Uterus (tissue), 4 donors: ENCODE measurements at places on chromosomes 7 and 10. TPM values are rescaled to one million over a fixed set of nuclear protein-coding genes. Genes with fewer than 3 reads are reported as not detected.

DNA sequence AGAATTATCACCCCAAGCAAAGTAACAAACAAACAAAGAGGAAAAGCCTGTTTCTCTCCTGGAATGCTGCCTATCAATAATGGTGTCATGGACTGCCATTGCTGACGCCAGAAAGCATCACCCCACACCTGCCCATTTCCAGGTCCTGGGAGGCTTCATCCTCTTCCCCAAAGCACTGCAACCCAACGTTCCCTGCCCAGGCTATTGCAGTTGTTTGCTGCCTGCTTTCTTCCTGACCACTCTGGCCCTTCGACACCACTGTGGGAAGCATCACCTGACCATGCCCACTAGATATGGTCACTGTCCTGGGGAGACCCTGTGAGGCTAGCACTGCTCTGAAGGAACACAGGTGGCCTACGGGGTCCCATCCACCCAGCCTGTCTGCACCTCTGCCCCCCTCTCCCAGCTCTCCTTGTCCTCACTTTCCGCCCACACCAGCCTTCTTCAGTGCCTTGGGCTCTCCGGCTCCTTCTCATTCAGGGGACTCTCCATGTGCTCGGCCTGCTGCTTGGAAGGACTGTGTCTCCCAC lies 439.6 kb downstream of the GLRX3 start:
- no peaks in the 10 kb centered on the region for H3K36me3 ChIP-seq
- H3K27ac ChIP-seq, result no peak overlapping the region
- DNase-seq, result no peak
- no peaks in the 10 kb centered on the region for H3K27me3 ChIP-seq

GRCh38 chr7:152937282-152937681 lies 177.7 kb downstream of the ACTR3B start:
- H3K27ac ChIP-seq, result no peak overlapping the region
- no peak for DNase-seq
- no peaks in the 10 kb centered on the region for H3K27me3 ChIP-seq
- H3K4me3 ChIP-seq, result no peak overlapping the region

Gene LMBR1
- 54.4 TPM for total RNA-seq

- no peaks in the 10 kb centered on the region for H3K27me3 ChIP-seq
- no peaks in the 10 kb centered on the region for H3K36me3 ChIP-seq
- no peaks in the 10 kb centered on the region for H3K4me1 ChIP-seq
- H3K27ac ChIP-seq, result no peak overlapping the region
- no peak overlapping the region for H3K4me3 ChIP-seq
These were observed 88.0 kb downstream of the PDGFA start for GRCh38 chr7:431658-432111.

DNA sequence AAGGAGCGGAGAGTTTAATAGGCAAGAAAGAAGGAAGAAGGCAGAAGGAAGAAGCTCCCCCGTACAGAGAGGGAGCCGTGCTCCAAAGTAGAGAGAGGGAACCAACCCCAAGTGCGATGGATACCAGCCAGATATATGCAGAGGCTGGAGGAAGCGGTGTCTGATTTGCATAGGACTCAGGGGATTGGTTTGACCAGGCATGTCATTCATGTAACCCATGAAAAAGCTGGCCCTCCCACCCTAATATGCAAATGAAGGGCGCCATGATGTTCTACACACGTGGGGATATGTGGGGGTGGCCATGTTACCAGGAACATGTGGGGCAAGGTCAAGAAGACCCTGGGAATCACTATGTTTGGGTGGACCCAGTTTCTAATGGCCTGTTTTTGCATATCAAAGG lies 40.6 kb upstream of the FAM3C start:
- H3K27ac ChIP-seq, result no peak overlapping the region
- no peak overlapping the region for H3K4me3 ChIP-seq
- H3K27me3 ChIP-seq, result no peaks in the 10 kb centered on the region
- DNase-seq, result no peak
- H3K36me3 ChIP-seq, result no peaks in the 10 kb centered on the region

DNA sequence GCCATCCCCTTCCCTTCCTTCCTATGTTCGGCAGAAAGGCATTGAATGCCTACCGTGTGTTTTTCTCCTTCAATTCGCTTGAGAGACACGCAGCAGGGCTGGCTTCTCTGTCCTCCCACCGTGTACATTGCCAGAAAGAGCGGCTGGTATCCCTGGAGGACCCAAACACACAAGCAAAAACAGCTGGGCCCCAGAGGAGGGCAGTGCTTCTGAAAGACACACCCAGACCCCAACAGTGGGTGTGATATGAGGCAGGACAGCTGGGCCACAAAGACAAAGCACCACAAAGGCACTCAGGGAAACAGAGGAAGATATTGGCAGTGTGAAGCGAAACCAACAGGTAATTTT lies 133.1 kb upstream of the SH2B2 start:
- H3K27ac ChIP-seq, result peak overlapping the region; percentile 46
- H3K4me3 ChIP-seq, result no peak overlapping the region
- no peaks in the 10 kb centered on the region for H3K27me3 ChIP-seq
- no peaks in the 10 kb centered on the region for H3K36me3 ChIP-seq

Gene SLC13A1
- not detected for total RNA-seq

Gene HKDC1
- not detected for total RNA-seq

Gene LIPK
- total RNA-seq, result not detected

Gene NKX6-2
- not detected for total RNA-seq

DNA sequence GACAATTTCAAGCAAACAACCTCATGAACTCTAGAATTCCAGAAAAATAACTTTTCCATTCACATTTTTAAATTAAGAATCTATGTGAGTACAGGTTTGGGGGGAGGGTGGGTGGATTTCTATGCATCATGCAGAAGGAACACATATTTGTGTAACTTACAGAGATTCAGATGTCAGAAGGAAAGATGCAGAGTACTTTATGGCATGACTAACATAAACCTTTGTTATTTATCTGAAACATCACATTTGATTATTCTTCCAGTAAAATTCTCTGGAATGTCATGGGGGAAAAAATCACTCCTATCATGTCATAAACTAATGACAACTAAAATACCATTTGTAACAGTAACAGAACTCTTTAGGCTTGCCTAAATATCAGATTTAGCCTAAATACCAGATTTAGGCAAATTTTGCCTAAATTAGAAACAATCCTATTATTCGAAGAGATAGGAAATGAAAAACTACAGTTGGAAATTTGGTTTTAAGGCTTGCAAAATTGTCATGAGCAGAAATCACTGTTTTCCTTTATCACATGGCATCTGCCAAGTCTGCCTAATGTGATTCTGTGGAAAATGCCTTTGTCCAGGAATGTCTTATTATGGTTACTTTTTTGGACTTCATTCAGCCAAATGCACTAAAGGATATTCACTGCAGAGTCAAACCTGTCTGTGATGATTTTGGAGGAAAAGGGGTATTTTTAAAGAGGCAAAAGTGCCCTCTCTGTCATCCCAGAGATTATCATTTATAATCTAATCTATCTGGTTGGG lies 527.7 kb upstream of the CELF2 start:
- H3K27me3 ChIP-seq, result no peaks in the 10 kb centered on the region
- H3K36me3 ChIP-seq, result no peaks in the 10 kb centered on the region
- H3K27ac ChIP-seq, result no peak overlapping the region
- no peak overlapping the region for H3K4me3 ChIP-seq

DNA sequence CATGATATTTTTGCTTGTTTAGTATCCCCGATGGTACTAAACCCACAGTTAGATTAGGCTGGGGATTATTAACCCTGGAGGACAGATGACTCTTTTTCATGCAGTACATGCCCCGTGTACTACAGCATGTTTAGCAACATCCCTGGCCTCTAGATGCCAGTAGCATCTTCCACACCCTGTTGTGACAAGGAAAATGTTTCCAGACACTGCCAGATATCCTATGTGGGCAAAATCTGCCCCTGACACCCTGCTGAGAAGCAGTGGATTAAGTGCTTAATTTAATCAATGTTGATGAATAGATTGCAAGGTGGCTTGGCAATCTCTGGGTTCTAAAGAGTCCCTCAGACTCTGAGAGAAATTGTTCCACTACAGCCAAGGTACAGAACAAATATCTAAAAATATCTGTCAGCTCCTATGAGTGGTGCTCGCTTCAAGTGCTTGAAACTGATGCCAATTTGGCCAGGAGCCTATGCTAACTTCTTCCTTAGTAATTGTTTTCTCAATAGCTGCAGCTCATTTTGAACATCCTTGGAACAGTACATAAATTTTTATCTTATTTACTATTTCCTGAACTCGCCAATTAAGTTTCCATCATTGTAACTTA lies 247.0 kb downstream of the SORCS1 start:
- H3K4me1 ChIP-seq, result no peaks in the 10 kb centered on the region
- no peak for DNase-seq
- no peaks in the 10 kb centered on the region for H3K36me3 ChIP-seq
- H3K27me3 ChIP-seq, result peaks cover 5% of the 10 kb centered on the region
- no peak overlapping the region for H3K4me3 ChIP-seq

Gene PLXNA4
- 4.1 TPM for total RNA-seq

DNA sequence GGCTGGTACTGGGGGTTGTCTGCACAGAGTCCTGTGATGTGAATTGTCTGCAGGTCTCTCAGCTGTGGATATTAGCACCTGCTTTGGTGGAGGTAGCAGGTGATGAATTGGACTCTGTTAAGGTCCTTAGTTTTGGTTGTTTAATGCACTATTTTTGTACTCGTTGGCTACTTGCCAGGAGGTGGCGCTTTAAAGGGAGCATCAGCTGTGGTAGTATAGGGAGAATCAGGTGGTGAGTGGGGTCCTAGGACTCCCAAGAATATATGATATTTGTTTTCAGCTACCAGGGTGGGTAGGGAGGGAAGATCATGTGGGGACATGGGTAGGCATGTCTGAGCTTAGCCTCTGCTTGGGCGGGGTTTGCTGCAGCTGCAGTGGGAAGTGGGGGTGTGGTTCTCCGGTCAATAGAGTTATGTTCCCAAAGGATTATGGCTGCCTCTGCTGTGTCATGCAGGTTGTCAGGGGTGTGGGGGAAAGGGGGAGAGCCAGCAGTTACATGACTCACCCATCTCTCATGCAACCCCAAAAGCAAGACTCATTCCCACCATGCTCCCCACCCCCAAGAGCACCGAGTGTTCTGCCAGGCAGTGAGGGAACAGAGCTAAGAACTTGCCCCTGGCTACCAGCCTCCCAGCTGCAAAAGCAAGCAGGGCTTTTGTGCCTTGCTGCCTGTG lies 53.7 kb upstream of the ZNF273 start:
- no peak overlapping the region for H3K4me3 ChIP-seq
- H3K4me1 ChIP-seq, result no peaks in the 10 kb centered on the region
- H3K27me3 ChIP-seq, result no peaks in the 10 kb centered on the region
- no peaks in the 10 kb centered on the region for H3K36me3 ChIP-seq
- DNase-seq, result no peak
- no peak overlapping the region for H3K27ac ChIP-seq

Gene NPFFR1
- not detected for total RNA-seq

DNA sequence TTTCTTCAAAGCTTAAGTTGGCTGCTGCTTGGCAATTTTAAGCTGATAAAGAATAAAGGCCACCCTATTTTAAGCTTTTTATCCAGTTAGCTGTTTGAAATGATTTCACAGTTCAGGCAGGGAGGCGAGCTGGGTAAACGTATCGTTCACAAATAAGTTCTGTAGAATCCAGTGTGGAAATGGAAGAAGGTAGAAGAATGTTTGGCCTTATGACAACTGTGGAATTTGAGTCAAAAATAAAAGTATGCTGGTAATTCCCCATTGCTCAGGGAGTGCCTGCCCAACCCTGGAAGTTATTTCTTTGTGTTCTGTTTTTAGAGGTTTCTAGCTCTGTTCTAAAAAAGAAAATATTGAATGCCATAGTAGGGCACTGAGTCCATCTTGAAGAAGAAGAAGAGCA lies 113.1 kb downstream of the ARL4A start:
- H3K36me3 ChIP-seq, result no peaks in the 10 kb centered on the region
- no peak overlapping the region for H3K27ac ChIP-seq
- H3K27me3 ChIP-seq, result no peaks in the 10 kb centered on the region
- H3K4me1 ChIP-seq, result no peaks in the 10 kb centered on the region
- no peak for DNase-seq
- H3K4me3 ChIP-seq, result no peak overlapping the region

DNA sequence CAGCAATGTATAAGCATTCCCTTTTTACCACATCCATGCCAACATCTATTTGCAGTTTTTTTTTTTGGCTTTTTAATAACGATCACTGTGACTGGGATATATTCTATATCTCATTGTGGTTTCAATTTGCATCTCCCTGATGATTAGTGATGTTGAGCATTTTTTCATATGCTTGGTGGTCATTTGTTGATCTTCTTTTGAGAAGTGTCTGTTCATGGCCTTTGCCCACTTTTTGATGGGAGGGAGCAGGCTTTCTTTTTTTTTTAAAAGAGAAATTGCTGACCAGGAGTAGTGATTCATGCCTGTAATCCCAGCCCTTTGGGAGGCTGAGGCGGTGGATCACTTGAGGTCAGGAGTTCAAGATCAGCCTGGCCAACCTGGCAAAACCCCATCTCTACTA lies 4.0 kb downstream of the MUC17 start:
- no peaks in the 10 kb centered on the region for H3K4me1 ChIP-seq
- no peaks in the 10 kb centered on the region for H3K27me3 ChIP-seq
- no peak for DNase-seq
- H3K27ac ChIP-seq, result no peak overlapping the region
- no peak overlapping the region for H3K4me3 ChIP-seq
- no peaks in the 10 kb centered on the region for H3K36me3 ChIP-seq

Gene EMX2
- 16.0 TPM for total RNA-seq

Gene LIPM
- not detected for total RNA-seq

- no peak overlapping the region for H3K4me3 ChIP-seq
- no peak overlapping the region for H3K27ac ChIP-seq
- no peaks in the 10 kb centered on the region for H3K36me3 ChIP-seq
- no peak for DNase-seq
- no peaks in the 10 kb centered on the region for H3K27me3 ChIP-seq
- H3K4me1 ChIP-seq, result no peaks in the 10 kb centered on the region
These were observed 195.8 kb upstream of the NEBL start for GRCh38 chr10:21092683-21093524.

DNA sequence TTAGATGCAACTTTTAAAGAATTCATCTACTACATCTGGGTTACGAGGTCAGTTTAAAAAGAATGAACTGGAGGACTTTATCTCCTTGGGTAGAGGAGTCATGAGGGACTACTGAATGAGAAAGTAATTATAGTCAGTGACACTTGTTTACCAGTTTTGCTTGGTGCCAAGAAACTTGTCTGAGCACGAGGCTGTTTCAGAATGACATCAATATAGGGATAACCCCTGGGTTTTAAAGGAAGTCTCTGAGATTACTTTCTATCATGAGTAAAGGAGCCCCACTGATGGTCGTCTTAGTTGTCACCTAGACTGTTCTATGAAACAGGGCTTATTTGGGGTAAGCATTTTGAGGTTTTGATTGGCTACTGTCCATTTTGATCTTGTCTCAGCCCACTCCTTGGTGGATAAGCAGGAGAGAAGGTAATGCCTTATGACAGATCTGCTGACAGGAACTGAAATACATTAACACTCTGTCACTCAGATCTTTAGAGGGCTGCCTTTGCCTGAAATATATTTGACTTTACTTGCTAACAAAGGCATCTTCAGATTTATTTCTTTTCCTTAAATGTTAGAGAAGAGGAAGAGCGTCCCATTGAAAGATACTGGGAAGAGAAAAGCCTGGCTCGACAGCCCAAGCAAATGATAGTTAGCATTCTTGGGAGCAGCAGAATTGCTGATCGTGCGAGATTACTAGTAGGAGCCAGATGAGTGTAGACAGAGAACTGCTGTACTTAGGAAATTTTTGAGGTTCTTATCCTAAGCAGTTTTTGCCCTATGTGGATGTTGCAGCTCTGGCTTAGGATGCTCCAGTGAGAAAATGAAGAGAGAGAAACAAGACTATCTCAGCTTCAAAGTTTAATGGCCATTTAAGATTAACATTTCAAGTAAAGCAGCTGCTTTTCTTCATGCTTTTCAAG lies 299.2 kb upstream of the LRGUK start:
- H3K4me1 ChIP-seq, result no peaks in the 10 kb centered on the region
- DNase-seq, result no peak
- H3K27ac ChIP-seq, result no peak overlapping the region
- H3K4me3 ChIP-seq, result no peak overlapping the region
- no peaks in the 10 kb centered on the region for H3K27me3 ChIP-seq

Gene MLXIPL
- total RNA-seq, result not detected

Gene FBXL13
- total RNA-seq, result 1.2 TPM

Gene RAMP3
- total RNA-seq, result 46.6 TPM

Gene MKRN1
- 11.0 TPM for total RNA-seq
